DMS79 (cell line): ENCODE measurements at places on chromosomes 3 and 15.

DNA sequence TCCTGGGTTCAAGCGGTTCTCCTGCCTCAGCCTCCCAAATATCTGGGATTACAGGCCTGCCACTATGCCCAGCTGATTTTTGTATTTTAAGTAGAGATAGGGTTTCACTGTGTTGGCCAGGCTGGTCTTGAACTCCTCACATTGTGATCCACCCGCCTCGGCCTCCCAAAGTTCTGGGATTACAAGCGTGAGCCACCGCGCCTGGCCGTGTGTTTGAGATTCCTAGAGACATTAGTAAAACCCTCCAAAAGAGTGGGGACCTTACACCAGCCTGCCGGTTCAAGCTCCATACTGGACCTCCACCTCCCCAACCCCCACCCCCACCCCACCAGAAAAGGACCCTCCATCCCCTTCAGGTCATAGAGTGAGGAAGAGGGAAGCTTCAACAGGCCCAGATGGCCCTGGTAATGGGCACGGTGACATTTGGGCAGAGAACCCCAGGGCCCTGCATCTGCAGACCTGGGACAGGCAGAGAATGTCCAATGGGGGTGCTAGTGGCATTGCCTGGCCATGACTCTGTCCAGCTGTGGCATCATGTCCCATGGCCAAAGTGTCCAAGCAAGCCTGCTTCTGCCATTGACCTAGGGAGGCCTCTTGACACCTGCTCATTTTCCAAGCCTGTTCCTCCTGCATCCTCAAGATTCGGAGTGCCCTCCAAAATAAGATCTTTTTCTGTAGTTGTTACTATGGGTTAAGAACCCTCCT, 108.9 kb upstream of the KLF13 start:
- DNase-seq: no peak

DNA sequence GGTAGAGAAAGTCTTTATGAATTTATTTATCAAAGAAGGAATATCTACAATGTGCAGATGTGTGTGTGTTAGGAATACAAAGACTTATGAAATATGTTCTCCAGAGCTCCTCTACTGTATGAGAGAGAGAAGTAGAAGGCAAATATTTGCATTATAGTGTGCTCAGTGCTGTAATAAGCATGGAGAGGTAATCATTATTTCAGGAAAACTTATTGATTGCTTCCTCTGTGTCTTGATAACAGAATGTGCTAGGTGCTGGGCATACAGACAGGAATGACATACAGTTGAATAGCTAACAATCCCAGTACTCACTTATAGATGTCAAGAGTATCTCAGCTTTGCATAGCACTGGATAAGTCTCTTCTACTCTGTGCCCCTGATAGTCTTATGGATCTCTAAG, 30.2 kb downstream of the ATG7 start:
- no peak for DNase-seq

GRCh38 chr3:27310688-27311087, 58.5 kb downstream of the NEK10 start:
- DNase-seq: no peak

GRCh38 chr3:117165601-117166051, 456.0 kb downstream of the TUSC7 start:
- DNase-seq: no peak

DNA sequence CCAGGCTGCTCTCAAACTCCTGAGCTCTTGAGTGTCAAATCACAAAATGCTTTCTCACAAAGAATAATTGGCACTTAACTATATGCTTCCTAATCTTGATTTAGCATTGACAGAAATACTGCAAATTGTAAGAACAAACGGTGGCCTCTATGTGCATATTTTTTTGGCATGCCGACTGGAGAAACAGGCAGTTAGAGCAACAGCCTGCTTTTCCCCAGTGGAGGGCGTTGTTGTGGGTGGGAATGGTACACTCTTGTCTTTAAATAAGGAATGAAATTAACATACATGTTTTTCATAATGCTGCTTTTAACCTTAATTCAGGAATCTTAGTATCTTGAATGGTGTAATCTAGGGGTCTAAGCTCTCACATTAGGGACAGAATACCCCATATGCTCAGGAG, 31.1 kb upstream of the SV2B start:
- no peak for DNase-seq

- no peak for DNase-seq
Measured at GRCh38 chr3:185837414-185837813, 12.6 kb upstream of the IGF2BP2 start.

DNA sequence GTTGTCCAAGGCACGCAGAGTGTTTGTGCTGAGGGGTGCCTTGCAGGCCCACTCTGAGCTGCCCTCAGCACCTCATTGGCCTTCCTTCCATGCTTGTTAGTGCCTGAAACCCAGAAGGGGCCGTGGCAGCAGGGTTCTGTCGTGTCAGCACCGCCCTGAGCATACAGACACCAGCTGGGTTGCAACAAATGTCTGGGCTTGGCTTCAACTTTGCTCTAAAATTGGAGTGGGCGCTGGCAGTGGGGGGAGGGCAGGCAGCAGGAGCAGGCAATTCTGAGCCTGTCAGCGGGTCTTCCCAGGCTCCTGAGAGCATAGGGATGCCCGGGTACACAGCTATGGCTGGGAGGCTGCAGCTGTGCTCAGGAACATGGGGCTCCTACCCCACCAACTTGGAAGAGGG, 464.3 kb downstream of the EPHA3 start:
- no peak for DNase-seq
